Adipocyte (in vitro differentiated cells): ENCODE measurements at places on chromosomes 2 and 18.

DNA sequence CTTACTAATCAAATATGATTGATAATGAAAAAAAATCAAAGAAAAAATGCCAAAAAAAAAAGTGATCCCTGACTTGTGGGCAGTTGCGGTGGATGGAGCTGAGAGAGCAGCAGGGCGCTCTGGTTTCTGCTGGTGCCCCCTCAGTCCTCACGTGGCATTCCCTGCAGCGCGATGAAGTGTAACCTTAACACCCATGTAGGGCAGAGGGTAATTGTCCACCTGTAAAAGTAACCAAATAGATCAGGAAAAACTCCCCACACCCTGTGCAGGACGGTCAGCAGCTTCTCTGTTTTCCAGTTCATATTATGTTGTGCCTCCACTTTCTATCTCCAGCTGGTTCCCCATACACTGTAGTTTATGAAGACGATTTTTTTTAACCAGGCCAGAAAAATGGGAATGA is 25.0 kb downstream of the COA5 start:
- no peak for DNase-seq

DNA sequence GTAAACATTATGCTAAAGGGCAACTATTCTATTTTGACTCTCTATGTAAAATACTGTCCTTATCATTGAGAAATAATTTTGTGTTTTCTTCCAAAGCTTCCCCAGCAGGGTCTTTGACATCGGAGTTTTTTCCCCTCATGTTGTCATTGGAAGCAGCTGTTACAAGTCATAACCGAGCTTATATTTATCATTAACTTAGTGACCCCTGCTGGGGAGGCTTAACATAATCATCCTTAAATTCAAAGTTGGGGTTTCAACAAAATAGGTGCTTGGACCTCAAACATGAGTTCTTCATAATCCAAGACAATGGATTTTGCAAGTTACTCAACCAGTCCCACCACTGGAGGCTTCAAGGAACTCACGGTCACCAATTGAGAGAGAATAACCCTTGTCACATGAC is 330.9 kb downstream of the DCC start:
- DNase-seq, result peak; percentile 69

- peak; percentile 25 for DNase-seq
Measured at GRCh38 chr2:232365621-232366321, 12.8 kb upstream of the ALPP start.

DNA sequence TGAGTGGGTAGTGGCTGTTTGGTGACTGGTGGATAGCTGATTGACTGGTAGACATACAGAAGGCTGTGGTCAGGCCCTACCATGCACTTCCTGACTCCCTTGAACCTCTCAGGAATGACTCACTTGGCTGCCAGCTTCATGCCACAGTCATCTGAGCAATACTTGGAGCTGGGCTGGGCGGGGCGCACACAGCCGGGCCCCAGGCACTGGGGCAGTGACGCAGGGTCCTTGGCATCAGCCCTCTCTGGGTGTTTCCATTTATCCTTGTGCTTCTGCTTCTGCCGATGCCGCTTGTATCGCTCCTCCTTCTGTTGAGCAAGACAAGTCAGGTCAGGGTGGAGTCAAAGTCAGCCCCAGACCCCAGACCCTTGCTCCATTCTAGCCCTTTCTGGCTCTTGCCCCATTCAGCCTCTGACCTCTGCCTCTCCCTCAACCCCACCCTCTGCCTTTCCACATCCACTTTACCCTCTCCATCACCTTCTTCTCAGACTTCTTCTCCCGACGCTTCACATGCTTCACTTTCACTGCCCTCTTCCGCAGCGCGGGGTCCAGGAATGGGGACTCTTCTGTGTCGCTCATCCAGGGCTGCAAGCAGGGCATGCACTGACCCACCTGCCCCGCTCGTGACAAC is 3.0 kb upstream of the MBD1 start:
- no peak for DNase-seq

- peak; percentile 61 for DNase-seq
Measured at GRCh38 chr2:221477714-221478484, 94.2 kb downstream of the EPHA4 start.

DNA sequence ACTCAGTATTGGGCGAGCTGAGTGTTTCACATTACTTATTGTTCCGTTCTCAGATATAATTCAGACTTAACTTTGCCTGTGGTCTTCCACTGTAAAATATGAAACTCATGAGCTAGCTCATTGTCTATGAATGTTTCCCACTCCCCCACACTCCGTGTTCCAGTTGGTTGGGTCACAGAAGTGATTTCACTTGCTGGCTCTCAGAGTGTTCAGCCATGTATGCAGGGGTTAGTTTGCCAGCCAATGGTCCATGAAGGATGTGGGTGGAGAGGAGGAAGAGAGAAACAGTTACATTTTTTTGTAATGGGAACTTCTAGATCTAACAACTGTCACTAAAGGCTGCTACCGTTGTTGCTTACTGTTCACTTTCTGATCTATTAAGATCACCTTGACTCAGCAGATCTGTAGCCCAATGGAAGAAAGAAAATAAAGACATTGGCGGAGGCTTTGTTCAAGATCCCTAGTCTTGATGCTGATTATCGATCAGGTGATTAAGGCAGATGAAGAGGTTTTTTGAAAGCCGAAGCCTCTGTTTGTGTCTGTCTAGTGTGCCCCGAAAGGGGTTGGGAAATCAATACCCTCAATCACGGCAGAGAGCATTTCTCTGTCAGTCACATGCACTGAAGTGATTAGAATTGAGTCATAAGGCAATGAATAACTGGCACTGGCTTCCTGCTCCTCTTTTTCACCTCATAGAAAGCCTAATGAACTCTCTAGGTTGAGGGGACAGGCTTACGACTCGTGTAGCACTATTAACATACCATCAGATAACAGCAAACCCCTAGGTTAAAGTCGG is 279.7 kb upstream of the FIGN start:
- peak; percentile 26 for DNase-seq

- no peak for DNase-seq
Measured at GRCh38 chr18:22224339-22224738, 55.0 kb downstream of the GATA6 start.

GRCh38 chr2:159243529-159243928 is 43.0 kb downstream of the WDSUB1 start:
- DNase-seq, result no peak

DNA sequence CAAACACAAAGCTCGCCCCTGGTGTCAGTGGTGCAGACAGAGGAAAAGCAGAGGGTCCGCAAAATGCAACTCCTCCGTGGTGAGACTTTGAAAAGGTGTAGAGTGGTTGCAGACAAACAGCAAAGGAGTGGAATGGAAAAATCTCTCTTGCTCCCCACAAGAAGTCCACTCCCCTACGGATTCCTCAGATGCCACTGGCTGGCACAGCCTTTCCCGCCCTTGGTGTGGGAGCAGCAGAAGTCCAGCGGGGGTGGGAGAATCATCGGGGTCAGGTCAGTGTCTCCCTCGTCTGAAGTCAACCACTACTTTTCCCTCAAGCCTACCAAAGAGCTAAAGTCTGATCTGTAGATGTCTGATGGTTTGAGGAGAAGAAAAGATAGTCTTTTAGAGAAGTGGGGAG is 22.3 kb upstream of the B3GNT7 start:
- DNase-seq, result no peak

- DNase-seq, result no peak
Measured at GRCh38 chr2:191114403-191114886, 36.3 kb downstream of the STAT4 start.

DNA sequence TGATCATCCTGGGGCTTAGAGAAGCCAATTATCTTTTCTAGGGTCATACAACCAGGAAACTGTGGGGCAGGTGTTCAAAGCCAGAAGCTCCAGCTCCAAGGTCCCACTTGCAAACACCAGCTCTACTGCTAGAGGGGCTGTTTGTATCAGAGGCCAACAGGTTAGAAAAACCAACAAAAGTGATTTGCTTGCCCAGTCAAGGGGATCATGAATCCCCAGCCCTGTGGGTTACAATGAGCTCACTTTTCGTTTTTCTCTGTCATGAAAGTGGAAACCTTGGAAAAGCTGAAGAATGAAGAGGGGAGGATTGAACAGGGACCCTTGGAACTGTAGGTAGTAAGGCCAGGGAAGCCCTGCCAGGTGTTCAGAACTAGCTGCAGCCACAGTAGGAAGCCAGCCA is 119.2 kb downstream of the SPP2 start:
- DNase-seq, result no peak

- peak; percentile 50 for DNase-seq
Measured at GRCh38 chr2:192535956-192536921, 341.5 kb upstream of the TMEFF2 start.
